ENCODE measurements at places on chromosomes 1 and 21.

- DNase-seq: no peak
These were observed 36.0 kb upstream of the GPR157 start for GRCh38 chr1:9164919-9165318.

GRCh38 chr1:96329121-96329520, 392.5 kb upstream of the PTBP2 start:
- DNase-seq: no peak

- DNase-seq: no peak
These were observed 1.0 kb upstream of the VPS26C start for GRCh38 chr21:37268186-37268503.

DNA sequence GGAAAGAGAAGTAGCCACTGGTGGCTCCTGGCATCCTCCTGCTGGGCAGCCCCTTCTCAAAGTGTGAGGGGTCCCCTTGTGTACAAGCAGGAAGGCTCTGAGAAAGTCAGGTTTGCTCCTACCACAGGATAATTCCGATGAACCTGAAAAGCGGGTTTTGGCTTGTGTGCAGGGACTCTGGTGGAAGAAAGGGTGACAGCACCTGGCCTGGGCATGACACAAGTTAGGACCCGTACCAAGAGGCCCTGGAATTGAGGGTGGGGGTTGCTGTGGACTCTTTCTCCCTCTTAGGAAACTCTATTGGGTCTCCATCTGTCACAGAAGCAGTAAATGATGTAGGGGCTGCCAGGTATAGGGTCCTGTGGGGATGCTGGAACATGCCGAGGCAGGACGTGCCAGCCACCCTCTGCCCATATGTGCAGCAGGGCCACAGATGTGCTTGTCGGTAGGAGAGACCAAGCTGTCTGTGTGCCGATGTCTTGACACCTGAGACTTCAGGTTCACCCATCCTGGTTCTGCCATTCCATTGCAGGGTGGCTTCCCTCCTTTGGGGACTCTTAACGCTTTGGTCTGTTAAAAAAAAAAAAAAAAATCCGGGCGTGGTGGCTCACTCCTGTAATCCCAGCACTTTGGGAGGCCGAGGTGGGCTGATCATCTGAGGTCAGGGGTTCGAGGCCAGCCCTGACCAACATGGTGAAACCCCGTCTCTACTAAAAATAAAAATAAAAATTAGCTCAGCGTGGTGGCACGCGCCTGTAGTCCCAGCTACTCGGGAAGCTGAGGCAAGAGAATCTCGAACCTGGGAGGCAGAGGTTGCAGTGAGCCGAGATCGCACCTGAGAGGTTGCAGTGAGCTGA, 9.8 kb downstream of the C1orf35 start:
- no peak for DNase-seq

GRCh38 chr1:53738205-53739108, 507 bp downstream of the GLIS1 start:
- no peak for DNase-seq

DNA sequence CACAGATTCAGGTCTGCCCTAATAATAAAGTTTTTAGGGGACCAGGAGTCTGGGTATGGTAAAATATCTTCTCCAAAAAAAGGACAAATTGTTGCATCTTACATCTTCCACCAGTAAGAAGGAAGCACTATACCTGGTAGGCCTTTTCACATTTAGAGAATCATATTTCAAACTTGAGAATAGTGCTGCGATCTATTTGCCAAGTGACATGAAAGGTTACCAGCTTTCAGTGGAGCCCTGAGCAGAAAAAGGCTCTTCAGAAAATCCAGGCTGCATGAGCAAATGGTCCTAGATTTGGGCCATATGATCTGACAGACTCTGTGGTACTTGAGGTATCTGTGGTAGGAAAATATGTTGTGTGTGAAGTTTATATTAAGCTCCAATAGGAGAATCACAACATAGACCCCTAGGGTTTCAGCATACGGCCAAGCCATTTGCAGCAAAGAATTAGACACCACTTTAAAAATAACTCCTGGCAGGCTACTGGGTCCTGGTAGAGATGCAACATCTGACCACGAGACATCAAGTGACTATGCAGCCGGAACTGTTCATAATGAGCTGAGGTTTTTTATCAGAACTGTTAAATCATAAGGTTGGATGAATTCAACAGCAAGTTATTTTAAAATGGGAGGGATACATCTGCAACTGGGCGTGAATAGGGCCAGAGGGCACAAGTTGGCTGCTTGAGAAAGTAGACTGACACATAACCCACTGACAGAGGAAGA, 38.6 kb upstream of the CCDC190 start:
- no peak for DNase-seq

GRCh38 chr1:159831412-159832141, 4.9 kb downstream of the SLAMF8 start:
- DNase-seq: no peak

GRCh38 chr1:51564124-51564523, 45.1 kb upstream of the EPS15 start:
- peak; percentile 66 for DNase-seq

DNA sequence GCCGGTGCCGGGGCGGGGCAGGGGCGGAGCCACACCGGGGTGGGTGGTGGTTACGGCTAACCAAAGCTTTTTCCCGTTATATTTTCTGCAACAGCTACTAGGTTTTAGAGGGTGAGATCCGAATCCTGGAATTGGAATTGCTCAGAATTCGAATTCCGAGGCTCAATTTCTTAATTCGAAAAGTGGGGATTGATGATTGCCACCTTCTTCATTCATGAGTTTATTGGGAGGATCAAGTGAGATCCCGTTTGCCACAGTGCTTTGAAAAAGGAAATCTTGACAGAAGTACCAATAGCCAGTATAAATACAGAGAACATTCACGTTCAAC, 207 bp upstream of the SVBP start:
- no peak for DNase-seq

GRCh38 chr1:119903443-119903835, 7.1 kb upstream of the ADAM30 start:
- DNase-seq: no peak

GRCh38 chr21:38542263-38542662, 44.0 kb upstream of the ERG start:
- DNase-seq: no peak

DNA sequence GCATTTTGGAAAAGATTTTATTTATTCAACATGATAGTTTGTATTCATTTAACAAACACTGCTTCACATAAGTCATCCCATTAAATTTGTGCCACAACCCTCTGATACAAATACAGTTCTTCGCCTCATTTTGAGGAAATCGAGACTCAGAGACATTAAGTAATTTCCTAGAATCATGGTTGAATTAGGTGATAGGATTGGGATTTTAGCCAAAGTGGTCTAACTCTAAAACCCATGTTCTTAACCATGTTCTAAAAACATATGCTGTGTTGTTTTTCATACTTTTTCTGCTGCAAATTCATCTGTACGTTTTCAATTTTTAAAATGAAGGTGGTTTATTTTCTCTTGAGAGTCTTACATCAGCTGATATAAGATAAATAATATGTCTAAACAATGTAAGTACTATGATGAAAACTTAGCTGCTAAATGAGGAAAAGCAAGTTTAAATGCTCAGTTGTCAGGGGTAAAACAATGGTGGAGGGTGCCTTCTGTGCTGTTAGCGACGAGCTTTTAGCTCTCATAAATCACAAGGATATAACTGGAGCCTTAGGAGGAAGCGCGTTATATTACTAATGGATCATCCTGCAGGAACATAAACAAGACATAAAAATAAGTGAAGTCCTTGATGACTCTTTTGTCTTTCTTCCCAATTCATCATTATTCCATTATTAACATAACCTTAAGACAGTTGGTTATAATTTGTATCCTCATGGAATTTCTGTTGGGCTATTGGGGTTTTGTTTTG, 97.7 kb downstream of the CACHD1 start:
- no peak for DNase-seq

GRCh38 chr1:39205781-39206464, 1.4 kb downstream of the MACF1 start:
- no peak for DNase-seq

GRCh38 chr21:18430341-18430740, 26.8 kb upstream of the TMPRSS15 start:
- no peak for DNase-seq

- no peak for DNase-seq
These were observed 15.6 kb upstream of the GRHL3 start for GRCh38 chr1:24303600-24303999.

DNA sequence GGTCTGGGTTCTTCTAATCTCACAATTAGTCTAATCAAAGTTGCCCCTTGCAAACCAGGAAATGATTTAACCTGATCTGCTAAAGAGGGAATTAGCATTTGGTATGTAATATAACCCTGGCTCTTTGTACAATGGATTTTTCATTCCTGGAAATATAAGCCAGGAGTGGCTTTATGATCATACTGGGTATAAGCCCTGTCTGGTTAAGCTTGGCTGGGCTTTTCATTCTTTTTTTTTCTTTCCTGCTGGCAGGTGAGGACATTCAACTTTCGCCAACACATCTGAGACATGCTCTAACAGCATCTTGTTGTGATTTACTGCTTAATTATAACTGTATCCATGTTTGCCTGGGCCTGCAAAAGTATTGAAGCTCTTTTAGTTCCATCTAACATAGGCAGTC, 20.4 kb upstream of the SDE2 start:
- no peak for DNase-seq

DNA sequence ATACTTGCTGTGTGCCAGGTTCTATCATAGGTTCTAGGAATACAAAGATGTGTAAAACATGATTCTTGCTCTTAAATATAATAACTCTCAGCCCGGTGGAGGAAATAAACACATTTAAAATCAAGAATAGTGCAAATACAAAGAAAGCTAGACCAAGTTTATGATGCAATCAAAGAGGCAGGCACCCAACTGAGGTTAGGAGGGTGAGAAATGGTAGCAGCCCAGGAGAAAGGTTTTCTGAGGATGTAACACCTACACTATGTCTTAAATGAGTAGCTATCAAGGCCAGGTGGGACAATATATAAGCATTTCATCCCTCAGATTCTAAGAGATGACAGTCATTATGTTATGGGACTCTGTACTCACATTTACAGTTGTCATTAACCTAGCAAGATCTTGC, 9.7 kb upstream of the PIGC start:
- no peak for DNase-seq

GRCh38 chr1:113804421-113805255, 7.6 kb downstream of the RSBN1 start:
- DNase-seq: no peak

GRCh38 chr1:56168176-56168575, 411.2 kb downstream of the PLPP3 start:
- DNase-seq: no peak

GRCh38 chr1:173414136-173414535, 63.0 kb upstream of the PRDX6 start:
- DNase-seq: no peak

- no peak for DNase-seq
These were observed 92.5 kb upstream of the C21orf91 start for GRCh38 chr21:17911628-17912027.

DNA sequence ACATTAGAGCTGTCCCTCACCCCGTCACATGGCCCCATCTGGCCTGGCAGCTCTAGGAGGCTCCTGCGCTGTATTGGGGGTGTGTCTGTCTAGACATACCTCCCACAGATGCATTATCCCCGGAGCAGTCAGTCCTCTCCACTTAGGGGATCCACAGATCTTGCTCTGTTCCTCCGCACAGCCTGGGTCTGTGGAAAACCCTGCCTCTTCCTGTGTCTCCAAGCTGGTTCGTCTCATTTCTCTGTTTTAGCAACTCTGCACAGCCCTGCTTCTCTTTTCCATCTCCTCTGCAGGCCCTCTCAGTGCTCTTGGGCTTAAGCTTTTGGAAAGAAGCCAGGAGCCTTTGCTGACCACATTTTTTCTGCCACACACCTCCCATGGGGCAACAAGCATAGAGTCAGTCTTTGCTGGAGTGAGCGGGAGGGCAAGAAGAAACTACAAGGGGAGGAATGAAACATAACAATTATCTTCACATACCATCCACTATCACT, 241.5 kb downstream of the FOXD2 start:
- DNase-seq: no peak

DNA sequence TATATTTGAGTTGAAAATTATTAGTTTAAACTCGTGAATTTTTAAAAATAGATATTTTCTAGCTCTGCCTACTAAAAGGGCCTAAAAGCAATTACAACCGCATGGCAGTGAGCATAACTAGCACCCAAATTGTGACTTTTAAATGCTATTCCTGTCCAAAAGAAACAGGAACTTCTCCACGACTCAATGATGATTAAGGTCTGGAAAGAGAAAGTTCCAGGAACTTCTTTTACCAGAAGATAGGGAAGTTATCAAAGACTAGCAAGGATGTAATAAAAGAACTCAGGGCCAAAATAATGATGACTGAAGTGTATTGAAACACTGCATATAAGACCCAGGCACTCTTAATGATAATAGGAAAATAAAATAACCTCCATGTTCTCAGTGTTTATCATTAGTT, 313.0 kb downstream of the PLPP3 start:
- DNase-seq: no peak

GRCh38 chr1:75796376-75797272, at the start of gene MSH4:
Gene MSH4, plus strand, starts transcription at chr1:75796882. Its CDS starts 104 bp downstream, at chr1:75796986.
- DNase-seq: no peak

DNA sequence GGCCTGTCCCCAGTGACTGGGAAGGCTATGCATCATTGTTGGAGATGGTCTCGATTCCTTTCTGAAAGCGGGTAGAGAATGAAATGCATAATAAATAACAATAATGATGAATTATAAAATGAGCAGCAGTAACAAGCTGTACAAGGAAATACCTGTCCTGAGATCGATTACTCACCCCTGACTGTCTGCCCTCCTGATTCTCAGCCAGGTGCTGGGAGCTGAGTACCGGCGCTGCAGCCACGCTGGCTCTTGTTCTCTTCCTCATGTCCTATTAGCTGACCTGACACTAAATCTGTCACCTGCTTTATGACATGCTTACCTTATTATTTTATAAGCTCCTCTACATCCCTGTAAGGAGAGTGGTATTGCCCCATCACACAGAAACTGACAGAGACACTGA, 3.4 kb downstream of the AGPAT3 start:
- DNase-seq: no peak

DNA sequence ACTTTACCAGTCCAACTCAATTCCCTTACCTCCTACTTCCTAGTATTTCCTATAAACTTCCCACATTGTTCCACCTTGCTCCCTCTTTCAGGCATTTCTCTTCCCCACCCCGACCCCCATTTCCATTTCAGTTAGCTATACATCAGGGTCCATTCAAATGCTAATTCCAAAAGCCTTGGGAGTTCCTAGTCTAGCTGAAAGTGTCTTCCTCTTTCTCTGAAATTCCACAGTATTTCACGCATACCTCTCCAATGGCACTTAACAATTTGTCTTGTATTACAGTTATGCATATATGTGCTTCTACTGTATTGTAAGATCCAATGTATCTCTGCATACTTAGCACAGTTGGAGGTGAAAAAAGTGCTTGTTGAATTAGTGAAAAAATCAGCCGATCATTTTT, 94.9 kb downstream of the ZNF644 start:
- no peak for DNase-seq

All from activated CD4-positive, alpha-beta T cell treated with anti-CD3 and anti-CD28 coated beads, Interleukin-2, Interleukin-4, amounts not matched to agents 100 ng/mL and 50 ng/mL, durations not matched to agents 16 hours and 8 hours (primary cell).